ENCODE measurements at places on chromosomes 2 and 18.

GRCh38 chr2:112629224-112629623 is 16.5 kb upstream of the SLC20A1 start:
- no peak for DNase-seq

- DNase-seq: no peak
Observed at GRCh38 chr18:78559584-78559983, 420.0 kb upstream of the SALL3 start.

DNA sequence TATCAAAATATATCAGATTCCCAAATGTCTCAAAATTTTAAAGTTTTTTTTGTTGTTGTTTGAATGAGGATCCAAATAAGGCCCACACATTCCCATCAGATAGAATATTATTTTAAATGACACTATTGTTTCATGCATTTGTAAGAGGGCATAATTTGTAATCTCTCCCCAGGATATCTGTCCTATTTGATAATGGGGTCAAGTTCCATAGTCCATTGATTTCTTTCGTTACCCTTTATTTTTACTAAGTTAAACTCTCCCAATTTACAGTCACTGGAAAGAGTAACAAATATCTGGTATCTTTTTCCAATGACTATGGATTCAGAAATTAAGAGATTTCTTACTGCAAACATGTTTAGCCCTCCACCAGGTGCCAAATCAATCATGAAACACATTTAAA is 32.4 kb downstream of the INO80C start:
- no peak for DNase-seq

DNA sequence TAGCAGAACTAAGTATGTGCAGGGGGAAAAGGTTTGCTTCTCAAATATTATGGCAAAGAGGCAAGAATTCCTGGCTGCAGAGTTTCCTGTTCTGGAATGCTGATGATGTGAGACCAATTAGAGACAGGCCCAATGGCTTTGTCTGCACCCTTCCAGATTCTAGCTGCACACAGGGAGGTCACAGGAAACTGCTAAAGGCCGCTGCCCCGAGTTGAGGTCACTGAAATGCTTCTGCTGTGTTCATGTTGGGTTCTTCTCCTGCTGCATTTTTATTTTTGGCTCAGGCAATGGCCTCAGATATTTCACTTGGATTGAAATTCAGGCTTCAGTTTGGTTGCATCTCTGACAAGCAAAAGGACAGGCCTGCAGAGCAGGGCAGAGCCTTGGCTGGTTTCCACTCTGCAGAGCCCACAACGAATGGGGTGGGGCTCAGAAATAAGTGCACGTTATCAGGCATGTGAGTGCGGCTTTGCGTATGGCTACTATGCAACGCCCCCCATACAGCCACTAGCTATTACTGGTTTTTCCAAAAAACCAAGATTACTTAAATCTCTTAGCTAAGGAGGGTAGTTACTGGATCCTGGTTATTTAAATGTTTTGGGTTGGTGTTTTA is 66.9 kb upstream of the FZD5 start:
- no peak for DNase-seq

DNA sequence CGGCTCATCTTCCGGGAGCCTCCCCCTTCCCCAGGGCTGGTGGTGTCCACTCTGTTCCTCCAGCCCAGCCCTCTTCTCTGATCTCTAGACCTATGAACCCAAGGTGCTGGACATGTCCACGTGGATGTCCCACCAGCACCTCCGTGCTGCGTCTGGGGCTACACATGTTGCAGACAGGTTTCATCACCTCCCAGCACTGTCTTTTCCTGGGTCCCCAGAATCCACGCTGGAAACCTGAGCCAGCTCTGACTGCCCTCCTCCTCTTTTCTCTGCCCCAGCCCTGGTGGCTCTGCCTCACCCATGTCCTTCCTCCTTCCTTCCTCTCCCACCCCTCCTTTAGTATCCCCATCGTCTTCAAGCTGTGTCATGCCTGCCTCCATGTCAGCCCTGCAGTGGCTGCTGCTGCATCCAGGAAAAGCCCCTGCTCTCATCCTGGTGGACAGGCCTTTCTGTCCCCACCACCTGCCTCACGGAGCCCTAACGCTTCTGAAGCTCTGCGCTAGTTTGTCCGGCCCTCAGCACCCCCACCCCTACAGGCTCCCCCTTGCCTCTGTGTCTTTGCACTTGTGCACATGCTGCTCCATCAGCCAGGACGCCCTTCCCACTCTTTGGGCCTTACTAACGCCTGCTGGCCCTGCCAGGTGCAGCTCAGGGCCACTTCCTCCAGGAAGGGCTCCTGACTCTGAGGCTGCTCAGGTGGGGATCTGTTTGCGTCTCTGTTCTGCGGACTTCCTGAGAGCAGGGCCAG is 105.9 kb downstream of the DYSF start:
- DNase-seq: no peak

GRCh38 chr2:152189622-152190495 is 14.3 kb upstream of the STAM2 start:
- DNase-seq: peak; percentile 68

DNA sequence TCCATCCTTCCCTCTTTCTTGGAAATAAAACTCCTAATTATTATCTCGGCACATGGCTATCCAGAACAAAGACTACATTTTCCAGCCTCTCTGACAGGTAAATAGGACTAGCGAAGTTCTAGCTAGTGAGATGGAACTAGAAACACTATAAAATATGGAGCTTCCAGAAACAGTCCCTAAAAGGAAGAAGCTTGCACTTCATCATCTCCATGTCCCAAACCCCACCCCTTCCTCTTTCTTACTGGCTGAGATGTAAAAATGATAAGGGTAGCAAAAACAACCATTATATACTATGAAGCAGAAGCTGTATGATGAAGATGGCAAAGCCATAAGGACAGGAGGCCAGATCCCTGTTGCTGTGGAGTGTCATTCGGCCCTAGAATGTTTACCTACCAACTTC is 11.7 kb upstream of the ACTR2 start:
- no peak for DNase-seq

DNA sequence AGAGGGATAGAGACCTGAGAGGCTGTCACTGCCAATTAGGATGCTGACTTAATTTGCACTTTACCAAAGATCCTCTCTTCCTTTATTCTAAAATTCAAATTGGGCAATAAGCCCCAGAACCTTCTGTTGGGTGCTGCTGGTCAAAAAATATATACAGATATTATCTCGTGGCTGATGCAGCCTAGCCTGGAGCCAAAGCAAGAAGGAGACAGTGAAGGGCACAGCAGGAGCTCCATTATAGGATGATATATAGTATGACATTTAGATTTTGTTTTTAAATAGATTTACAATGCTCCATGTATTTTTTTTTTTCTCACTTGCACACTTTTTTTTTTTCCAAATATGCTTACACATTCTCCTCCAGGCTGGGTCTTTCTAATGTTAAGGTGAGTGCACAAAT is 579.3 kb downstream of the PIK3C3 start:
- DNase-seq: no peak

DNA sequence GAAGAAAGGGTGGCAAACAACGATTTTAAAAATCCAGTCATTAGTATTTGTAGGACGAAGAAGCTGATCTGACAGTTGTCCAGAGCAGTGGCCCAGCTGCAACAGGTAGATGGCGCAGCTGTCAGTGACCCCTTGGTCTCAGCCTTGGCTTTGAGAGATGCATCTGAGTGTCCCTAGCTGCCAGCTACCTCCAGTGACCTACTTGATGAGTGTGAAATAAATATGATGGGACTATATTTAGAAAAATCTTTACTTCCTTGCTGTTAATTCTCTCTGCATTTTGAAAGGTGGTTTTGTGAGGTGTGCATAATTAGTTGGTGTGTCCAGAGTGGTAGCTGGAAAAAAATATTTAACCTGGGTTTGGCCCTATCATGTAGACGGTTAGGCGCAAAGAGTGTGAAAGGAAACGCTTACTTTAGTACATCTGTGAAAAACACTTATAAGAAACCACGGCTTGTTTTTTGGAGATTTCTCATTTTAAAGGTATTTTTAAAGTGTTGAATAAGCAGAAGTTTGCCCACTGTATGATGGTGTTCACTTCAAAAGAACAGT is 963 bp downstream of the INPP1 start:
- no peak for DNase-seq

DNA sequence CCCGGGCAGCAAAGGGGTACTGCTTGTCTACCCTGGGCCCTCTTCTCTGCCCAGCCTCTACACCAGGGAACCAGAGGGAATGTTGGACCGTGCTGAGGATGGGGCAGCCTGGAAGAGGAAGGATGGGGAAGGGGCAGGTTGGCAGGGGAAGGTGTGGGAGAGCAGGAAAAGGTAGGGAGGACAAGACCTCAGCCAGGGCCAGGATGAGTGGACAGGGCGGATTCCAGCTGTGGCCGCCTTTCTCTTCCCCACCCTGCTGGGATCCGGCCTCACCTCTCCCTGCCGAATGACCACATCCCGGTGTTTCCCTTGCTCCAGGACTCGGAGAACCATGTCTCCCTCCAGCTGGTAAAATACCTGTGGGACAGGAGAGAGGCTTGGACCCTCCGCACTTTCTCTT is 8.9 kb downstream of the HAAO start:
- DNase-seq: no peak

DNA sequence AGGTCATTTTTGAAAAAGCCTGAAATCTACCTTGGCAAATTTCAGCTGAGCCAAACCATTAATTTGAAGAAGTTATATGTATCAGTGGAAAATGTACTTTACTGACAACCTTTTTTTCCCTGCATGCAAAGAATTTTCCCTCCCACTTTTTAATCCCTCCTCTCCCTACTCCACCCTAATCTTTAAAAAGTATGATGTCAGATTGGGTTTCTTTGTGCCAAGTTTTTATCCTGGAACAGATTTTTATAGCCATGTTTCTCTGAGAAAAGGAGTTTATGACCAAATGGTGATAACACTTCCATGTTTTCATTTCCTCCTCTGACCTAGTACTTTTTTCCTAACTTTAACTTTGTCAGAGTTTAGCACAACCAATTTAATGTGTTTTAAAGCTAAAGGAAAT is 250.3 kb upstream of the FOSL2 start:
- DNase-seq: no peak

DNA sequence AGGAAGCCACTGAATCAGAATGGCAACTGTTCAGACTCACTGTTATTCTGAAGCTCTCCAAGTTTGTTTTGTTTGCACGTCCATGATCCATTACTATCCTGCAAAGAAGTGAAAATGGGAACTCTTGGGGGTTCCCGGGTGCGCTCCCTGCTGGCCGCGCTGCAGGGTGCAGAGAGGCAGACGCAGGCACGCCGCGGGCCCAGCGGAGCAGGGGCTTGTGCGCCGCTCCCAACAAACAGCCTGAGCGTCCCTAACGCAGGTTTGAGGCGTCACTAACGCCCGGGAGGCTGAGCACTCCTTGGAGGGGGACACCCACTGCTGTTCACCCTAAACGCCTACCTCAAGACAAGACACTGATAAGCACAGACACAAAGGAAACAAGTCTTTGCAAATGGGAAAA is 14.3 kb upstream of the PIEZO2 start:
- DNase-seq: no peak

GRCh38 chr2:190718652-190719526 is 70.0 kb downstream of the NAB1 start:
- DNase-seq: peak; percentile 54
